Stimulated activated CD4-positive, alpha-beta T cell treated with anti-CD3 and anti-CD28 coated beads, Interleukin-1b, Interleukin-23, amount 100 ng/mL, for 24 hours (primary cell): ENCODE measurements at places on chromosomes 6 and 20.

DNA sequence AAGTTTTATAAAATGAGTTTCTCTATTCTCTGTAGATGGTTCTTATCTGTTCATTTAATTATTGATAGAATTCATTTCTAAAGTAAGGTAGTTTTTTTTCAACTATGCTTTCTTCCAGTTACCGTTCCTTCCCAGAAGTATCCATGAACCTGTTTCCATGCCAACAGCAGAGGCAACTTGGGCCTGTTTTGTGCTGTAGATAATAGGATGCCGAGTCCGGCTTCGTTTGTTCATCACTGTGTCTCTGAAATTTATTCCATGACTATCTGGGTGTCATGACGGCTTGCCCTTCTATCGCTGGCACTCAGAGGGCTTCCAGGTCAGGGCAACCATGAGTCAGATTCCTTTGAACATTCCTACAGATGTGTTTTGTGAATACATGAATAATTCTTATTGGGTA lies 190.4 kb downstream of the SYNDIG1 start:
- no peak for DNase-seq

DNA sequence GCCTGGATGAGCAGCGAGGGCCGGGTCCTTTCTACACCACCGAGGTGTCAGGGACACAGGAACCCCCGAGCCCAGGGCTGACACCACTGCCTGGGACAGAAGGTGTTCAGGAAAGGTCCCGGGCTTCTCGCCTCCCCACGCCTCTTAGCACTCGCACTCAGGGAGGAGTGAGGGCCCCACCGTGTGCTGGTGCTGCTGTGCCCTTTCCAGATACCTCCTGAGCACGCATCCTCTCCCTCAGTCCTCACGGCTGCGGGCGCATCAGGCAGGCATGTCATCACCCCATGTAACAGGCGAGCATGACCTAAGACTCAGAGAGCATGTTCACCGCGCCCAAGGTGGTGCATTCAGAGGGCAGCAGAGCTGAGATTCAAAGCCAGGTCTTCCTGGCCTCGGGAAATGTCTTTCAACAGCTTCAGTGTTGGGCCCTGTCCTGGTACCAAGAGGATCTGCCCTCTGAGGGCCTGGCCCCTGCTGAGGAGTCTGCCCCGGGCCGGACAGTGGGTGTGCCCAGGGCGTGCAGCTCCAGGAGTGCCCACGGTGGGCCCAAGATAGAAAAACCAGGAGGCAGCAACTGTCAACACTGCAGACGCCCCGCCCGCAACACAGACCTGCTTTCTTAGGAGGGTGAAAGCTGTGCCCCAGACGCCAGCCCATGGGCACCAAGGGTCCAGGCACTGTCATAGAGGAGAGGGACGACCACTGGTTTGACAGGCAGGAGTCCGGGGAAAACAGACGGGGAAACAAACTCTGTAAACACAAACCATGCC lies 29.2 kb downstream of the TGM2 start:
- DNase-seq = no peak

DNA sequence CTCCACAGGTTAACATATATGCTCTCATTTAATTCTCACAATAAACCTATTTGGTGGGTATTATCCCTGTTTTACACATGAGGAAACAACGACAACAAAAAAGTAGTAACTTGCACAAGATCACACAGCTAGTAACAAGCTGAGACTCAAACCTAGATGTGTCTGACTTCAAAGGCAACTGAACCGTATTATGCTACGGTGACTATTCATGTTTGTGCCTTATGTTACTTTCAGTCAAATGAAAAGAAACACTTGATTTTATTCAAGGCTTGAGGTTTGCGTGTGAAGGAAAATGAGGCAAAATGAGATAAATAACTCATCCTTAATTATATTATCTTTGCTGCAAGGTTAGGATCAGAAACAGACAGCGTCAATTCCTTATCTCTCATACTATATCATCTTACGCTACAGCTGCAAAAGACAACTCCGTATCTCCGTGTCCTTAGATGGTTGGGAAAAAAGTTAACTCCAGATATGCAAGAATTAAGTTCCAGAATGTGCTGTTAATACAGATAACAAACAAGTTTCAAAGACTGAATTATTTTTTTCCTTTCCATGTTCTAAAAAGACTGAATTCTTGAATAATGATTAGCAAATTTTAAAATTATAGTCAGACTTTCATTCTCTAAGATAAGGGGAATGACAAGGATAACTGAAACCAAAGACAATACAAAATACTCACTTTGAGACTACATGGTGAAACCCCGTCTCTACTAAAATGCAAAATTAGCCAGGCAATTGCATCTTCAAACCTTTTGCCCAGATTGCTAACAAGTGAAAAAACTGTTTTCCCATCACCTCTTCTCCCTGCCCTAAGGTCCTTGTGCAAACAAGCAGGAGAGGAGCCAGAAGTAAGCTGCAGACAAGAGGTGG lies 27.8 kb downstream of the STAU1 start:
- no peak for DNase-seq

GRCh38 chr20:53529658-53530057 lies 64.0 kb downstream of the ZNF217 start:
- DNase-seq = no peak

GRCh38 chr6:5744497-5744896 lies 262.2 kb downstream of the NRN1 start:
- DNase-seq = no peak

DNA sequence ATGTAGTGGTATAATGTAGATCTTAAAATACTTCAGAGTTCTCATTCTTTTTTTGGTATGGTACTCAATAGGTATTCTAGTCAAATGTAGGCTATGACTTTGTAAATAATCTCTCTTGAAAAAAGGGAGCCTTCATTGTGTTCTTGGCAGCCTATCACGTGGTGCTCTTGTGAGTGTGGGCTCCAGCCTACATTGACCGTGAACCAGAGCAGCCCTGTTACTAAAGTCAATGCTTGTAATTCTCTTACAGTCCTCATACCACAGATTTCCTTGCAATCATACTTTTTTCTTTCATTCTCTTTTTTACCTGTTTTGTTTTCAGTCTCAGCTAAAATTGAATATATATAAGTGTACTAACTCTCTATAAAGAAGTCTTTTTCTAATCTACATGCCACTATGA lies 31.1 kb downstream of the ARID1B start:
- no peak for DNase-seq

DNA sequence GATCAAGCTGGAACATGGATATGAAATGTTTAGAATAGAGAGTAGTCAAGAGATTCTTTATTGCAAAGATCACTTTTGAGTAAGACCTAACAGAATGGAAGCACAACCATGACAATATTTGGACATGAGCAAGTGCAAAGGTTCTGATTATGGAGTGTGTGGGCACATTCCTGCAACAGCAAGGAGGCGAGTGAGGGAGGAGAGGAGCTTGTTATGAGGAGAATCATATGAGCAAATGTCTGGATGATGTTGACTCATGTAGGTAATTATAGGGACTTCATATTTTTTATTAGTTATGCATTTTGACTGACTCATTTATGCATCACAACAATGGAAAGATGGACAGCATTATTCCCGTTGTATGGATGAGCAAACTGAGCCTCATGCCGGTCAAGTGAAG lies 100.8 kb upstream of the SLC35B3 start:
- no peak for DNase-seq

DNA sequence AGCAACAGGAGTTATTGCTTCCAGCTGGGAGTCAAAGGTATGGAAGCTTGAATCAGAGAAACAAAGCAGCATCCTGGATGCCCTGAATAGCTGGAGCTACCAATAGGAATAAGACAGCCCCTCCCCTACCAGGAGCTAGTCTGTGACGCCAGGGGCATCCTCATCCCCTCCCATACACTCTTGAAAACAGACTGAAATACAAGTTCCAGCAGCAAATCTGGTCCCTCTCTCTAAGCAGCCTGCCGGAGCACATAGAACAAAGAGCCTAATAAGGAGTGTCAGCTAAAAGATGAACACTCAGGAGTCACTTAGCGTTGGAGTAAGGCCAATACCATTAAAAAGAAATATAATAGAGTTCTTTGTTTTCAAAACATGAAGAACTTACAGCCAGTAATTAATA lies 25.6 kb downstream of the FILIP1 start:
- DNase-seq = no peak

GRCh38 chr6:152720974-152721373 lies 23.3 kb downstream of the MYCT1 start:
- DNase-seq = no peak

- DNase-seq = no peak
Observed at GRCh38 chr6:125913864-125914351, 42.7 kb upstream of the HINT3 start.

GRCh38 chr6:123565529-123565928 lies 71.2 kb downstream of the TRDN start:
- no peak for DNase-seq

DNA sequence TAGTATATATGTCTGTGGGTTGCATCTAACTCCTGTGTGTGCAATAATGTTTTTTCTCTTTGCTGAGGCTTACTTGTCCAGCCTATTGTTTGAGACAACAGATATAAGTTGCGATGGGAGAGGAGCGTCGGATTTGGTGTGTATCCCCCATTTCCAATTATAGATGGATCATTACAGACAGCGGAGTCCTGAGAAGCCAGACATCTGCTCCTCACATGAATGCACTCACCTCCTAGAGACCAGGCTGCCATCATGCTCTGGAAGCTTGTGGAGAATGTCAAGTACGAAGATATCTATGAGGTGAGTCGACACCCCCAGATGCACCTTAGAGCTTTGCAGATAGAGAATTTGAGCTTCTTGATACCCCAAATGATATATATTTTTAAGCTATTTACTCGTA lies at the start of gene TFAP2B:
Gene TFAP2B (plus strand): TSS at position 199 of the 400 bp plus-strand sequence. CDS start 21 bp downstream, at position 220.
- no peak for DNase-seq

DNA sequence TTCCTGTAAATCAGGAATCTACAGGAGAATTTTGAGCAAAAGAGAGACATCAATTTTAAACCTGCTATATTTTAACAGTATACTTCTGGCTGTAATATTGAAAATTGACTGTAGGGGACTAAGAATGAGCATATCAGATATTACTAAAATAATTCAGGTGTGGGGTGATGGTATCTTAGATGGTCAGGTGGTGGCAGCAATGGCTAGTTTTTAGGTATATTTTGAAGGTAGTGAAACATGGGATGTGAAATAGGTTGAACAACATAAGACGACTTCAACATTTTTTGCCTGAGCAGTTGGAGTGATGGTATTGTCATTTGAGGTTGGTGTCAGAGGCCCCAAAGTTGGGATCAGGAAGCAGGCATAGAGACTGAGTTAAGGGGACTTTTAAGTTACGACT lies 32.1 kb downstream of the FAM83B start:
- no peak for DNase-seq

- no peak for DNase-seq
Observed at GRCh38 chr20:12883507-12883885, 125.3 kb upstream of the SPTLC3 start.

GRCh38 chr6:157682856-157683481 lies 140.1 kb upstream of the SNX9 start:
- DNase-seq = no peak

DNA sequence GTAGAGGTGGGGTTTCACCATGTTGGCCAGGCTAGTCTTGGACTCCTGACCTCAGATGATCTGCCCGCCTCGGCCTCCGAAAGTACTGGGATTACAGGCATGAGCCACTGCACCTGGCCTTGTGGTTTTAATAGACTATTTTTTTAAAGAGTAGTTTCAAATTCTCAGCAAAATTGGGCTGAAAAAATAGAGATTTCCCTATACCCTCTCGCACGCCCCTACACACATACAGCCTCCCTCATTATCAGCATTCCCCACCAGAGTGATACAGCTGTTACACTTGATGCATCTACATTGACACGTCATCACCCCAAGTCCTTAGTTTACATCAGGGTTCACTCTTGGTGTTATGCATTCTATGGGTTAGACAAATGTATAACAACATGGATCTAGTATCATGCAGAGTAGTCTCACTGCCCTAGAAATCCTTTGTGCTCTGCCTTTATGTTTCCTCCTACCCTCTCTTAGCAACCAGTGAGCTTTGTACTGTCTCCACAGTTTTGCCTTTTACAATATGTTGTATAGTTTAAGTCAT lies 103.6 kb downstream of the CDYL start:
- DNase-seq = no peak

DNA sequence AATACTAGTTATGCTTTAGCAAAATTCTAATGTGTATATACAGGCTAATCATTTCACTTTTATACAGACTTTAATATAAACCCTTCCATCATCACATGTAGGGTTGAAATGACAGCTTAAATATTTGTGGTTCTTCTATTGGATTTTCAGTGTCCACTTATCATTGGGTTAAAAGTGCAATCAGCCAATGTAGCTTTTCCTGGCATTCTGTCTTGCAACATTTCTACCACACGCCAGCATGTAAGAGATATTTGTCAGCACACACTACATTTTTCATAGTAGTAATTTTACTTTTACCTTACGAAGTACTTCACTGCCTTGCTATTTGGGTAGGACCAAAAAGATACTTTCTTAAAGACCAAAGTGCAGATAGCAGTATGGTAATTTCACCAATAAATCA lies 252.0 kb downstream of the TBX18 start:
- DNase-seq = no peak

- no peak for DNase-seq
Observed at GRCh38 chr20:59042151-59042795, at the start of gene PRELID3B. Gene PRELID3B, minus strand, starts transcription at chr20:59042786. Its CDS starts 56 bp downstream, at chr20:59042730.

DNA sequence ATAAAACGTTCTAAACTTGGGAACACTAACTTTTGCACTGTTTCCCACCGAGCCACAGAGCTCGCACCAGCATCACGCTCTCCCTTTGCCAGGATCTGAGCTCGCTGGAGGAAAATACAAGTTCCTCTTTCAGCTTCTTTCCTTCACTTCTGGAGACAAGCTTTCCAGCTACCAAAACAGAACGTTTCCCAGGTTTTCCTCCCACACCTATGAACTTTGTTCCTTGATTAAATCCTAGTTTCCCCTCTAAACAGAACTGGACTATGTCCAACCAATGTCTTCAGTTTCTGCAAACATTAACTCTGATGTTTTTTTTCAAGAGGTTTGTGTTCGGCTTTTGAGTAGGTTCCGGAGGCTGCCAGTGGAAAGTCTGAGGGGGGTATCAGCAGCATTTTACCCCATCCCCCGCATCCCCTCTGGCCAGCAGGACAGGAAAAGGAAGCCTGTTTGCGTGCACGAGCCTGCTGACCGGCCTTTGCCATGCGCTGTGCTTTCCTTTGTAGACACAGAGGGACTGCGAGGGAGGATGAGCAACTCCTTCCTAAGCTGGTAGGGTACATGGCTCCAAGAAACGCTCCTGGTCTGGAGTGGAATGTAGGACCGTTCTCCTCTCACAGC lies 135.5 kb downstream of the LY86 start:
- no peak for DNase-seq

DNA sequence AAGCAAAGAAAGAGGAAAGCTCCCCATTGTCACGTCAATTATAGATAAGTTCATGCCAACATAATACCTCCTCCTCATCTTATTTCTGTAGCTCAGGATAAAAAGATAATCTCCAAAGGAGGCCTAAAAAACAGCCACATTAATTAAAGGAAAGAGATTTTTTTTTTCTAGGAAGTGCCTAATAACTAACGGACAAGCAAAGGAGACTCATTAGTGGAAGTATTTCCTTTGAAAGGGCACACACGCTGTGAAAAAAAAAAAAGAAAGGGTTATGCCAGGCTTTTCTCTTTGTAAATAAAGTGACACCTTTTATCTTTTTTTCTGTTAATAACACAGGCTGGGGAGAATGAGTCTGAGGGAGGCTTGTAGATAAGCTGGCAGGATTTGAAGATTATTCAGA lies 55.7 kb downstream of the PCSK2 start:
- DNase-seq = no peak
